Esophagus mucosa (tissue), 1 donor: ENCODE measurements at places on chromosomes 1 and 21. TPM values are rescaled to one million over a fixed set of nuclear protein-coding genes. Genes with fewer than 3 reads are reported as not detected.

DNA sequence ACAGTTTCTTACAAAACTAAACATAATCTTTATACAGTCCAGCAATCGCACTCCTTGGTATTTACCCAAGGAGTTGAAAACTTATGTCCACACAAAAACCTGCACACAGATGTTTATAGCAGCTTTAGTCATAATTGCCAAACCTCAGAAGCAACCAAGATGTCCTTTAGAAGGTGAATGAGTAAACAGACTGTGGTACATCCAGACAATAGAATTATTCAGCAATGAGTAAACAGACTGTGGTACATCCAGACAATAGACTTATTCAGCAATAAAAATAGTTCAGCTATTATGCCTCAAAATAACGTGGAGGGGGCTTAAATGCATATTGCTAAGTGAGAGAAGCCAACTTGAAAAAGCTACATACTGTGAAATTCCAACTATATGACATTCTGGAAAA, 87.0 kb upstream of the GALNT2 start:
- ATAC-seq: no peak

- ATAC-seq: peak; percentile 37
Measured at GRCh38 chr1:202283379-202283844, 58.3 kb downstream of the UBE2T start.

Gene WDR3
- 22.6 TPM for total RNA-seq

Gene ADCY10
- not detected for total RNA-seq

- ATAC-seq: no peak
Measured at GRCh38 chr1:21659924-21660326, 9.2 kb downstream of the RAP1GAP start.

DNA sequence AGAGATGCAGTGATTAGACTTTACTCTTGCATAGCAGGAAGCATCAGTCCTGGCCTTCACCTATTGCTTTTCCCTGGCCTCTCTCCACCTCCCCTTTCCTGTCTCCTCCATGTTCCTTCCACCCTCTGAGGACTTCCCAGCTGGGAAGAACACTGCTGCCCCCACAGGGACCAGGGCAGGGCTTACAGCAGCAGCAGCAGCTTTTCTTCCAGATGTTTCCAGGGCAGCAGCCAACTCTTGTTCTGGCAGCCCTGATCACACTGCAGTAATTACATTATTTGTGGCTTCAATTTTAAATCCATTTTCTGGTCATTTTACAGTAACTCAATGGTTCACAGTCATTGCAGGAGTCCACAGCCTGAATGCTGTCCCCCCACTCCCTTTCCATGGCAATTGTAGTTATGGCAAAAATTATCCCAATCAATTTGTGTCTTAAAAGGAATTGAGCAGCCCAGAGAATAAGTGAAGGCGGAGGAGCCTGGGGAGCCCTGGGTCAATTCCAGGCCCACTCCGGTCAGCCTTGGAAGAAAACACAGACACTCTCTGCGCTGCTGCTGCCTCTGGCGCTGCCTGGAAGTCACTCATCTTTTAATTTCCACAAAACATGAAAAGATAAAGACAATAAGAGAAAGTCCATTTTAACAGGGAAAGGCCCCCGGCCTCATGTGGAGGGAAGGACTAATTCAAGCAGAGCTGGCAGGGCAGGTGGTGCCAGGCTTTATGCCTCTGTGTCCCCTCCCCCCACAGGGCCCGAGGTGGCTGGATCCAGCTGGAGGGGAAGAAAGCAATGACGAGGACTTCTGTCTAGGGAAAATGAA, 148.6 kb downstream of the GRIK3 start:
- no peak for ATAC-seq

Gene TRIM17
- 1.3 TPM for total RNA-seq

GRCh38 chr21:27674041-27674615, 707.2 kb upstream of the ADAMTS5 start:
- no peak for ATAC-seq

Gene ZMYM1
- total RNA-seq: 17.5 TPM

Gene KRTAP19-1
- not detected for total RNA-seq

DNA sequence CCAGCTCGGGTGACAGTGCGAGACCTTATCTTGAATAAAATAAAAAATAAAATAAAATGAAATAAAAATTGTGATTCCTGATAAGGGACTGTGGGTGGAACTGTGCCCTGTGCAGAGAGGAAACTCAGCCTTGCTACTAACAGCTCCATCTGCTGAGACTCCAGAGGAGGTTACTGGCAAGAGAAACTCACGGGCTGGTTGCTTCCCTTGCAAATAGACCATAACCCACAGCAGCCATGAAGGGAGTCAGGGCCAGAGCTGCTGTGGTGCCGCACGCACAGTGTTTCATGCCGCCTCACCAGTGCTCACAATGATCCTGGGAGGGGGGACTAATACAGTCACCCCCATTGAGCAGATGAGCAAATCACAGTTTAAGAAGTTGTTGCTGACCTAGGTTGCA, 13.7 kb downstream of the ZBTB17 start:
- no peak for ATAC-seq

GRCh38 chr1:13597166-13597565, 13.5 kb downstream of the PDPN start:
- no peak for ATAC-seq

GRCh38 chr1:200992382-200993048, 31.0 kb downstream of the KIF21B start:
- no peak for ATAC-seq

Gene TARBP1
- total RNA-seq: 21.0 TPM

DNA sequence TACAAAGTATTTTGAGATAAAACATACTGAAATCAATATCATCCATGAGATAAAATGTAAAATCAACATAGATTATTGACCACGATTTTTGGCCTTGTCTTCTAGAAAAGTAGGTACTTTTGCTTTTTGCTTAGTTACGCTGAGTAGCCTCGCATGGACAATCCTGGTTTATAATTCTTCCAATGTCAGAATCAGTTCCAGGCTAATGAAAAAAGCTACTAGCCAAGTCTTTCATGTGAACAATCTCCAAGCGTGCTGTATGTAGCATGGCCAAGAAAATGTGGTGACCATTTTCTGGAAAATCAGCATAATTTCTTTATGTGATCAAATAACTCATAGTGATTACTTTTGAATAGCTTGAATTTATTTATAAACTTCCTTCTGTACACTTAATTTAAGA, 145.8 kb downstream of the NTMT2 start:
- no peak for ATAC-seq

DNA sequence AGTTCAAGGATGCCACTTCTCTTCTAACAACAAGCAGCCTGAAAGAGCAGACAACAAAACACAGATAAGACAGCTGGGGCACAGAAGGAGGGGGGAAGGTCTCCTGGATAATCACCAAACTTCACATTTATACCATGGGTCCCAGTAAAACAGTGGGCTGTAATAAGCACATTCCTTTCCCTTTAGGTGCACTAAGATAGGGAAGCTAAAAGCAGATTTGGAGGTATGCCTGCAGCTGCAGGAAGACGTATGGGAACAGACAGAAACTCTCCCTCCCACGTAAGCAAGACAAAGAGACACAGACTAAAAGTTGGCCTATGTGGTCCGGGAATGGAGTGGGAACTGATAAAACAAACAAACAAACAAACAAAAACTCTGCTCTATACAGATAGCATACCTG, 612.1 kb downstream of the MRPL39 start:
- no peak for ATAC-seq

DNA sequence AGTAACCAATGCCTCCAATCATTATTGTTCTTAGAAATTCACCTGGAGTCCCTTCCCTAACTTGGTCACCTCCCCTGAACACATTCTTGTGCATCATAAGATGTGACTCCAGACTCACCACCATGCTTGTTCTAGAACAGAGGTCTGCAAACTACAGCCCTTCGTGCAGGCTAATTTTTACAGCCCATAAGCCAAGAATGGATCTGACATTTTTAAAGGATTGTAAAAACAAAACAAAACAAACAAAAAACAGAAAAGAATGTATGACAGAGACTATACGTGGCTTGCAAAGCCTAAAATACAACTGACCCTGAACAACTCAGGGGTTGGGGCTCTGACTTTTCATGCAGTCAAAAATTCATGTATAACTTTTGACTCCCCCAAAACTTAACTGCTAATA, 6.2 kb upstream of the HIVEP3 start:
- no peak for ATAC-seq

DNA sequence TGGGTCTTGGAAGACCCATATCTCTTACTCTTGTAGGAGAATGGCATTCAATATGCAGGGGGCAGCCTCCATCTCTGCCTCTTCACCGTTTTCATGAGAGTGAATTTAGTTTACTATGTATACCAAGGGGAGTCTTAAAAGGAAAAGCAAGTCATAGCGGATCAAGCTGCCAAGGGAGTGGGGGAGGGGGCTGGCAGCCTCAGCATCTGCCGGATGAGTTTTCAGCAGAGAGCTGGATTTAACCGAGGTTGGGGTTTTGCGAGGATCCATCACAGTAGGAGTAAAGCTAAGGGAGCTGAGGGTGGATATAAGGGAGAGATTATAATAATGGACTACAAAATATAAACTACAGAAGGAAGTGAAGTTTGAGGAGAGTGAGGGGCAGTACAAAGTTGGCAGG, 9.9 kb downstream of the CD160 start:
- no peak for ATAC-seq

GRCh38 chr1:63547621-63548294, 24.4 kb downstream of the EFCAB7 start:
- peak; percentile 98 for ATAC-seq

DNA sequence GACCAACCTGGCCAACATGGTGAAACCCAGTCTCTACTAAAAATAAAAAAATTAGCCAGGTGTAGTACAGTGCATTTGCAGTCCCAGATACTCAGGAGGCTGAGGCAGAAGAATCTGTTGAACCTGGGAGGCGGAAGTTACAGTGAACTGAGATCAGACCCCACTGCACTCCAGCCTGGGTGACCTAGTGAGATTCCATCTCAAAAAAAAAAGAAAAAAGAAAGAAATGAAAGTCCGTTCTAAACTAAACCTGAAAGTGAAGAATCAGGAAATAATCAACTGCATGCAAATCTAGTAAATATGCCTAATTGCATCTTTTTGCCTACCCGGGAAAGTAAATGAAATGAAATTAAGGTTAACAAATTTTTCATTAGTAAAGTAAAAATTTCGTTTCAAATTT, 99.6 kb downstream of the ZZZ3 start:
- ATAC-seq: no peak

GRCh38 chr1:13911697-13912619, 212.0 kb downstream of the PRDM2 start:
- no peak for ATAC-seq

DNA sequence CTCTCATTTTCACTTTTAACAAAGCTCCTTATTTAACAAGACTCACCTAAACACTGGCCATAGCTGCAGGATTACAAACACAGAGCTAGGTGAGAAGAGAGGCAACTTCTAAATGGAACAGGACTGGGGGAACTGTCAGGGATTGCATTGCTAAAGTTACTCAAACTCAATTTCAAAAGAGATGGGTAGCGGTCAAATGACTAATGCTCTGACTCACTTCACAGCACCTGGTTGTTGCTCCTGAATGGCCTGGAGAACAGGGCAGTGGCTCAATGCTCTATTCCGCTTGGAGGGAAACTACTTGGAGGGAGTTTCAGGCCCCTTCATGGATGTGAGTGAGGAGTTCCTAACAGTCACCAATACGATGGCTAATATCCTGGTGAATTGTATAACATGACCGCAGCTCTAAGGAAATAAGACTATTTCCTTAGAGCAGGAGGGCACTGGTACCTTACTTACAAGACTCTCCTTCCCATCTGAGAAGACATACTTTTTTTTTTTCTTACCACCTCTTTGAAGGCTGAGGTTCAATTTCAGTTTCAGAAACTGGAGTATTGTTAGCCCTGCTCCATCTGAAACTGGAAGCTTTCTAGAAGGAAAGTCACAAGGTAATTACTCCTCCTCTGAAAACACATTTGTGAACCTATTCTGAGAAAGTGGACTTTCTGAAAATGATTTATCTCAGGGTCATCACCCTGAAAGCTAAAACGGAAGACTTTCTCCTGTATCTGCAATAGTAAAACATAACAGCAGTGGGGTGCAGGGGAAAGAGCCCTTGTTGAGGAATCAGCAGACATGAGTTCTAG, 9.5 kb downstream of the DPT start:
- ATAC-seq: peak; percentile 85

Gene SEMA4A
- total RNA-seq: 34.6 TPM

- ATAC-seq: no peak
Measured at GRCh38 chr1:44239331-44239960, 26.2 kb downstream of the DMAP1 start.

DNA sequence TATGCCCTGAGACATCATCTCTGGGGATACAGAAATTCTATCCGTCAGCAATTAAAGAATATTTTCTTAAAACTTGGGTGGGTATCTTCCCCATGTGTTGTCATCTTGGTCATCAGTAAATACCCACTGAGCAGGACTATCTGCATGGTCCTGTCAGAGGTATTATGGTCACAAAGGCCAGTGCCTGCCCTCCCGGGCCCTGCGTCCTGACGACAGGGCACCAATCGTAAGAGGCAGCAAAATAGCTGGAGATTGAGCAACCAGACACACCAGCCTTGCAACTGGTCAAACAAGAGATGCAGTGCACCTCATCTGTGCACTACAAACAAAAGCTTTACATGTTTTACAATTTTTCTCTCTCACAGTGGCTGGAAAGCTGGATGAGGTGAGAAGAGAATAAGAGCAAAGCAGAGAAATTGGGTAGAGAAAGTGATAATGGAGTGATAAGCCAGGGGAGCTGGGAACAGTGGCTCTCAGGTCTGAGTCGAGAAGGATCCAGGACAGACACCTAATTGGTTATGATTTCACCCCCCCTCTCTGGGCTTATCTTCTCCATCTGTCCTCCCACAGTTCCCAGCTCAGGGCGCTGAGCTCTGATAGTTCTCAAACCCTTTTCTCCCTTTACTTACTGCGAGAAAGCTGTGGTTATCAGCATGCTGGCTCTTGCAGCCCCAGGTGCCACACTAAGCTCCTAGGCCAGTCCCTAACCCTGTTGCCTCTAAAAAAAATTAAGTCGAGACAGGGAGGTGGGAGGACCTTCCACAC, 8.8 kb upstream of the SRP9 start:
- peak; percentile 21 for ATAC-seq

DNA sequence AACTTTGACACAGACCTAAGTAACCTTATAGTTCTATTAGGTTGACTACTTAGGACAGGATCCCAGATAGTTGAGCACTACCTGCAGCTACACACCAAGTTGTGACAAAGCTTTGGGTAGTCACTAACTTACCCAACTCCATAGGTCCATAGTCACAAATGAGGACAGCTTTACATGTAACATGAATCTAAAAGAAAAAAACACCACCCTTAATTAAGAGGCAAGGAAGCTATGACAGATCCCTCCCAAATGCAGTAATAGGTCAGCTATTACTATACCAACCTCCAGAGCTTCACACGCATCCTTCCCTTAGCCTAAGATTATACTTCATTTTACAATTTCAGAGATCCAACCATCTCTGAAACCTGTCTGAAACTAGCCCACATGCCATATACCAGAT, 12.7 kb upstream of the RAB42 start:
- ATAC-seq: no peak

Gene MRPS14
- 22.5 TPM for total RNA-seq

Gene PARK7
- 170 TPM for total RNA-seq

DNA sequence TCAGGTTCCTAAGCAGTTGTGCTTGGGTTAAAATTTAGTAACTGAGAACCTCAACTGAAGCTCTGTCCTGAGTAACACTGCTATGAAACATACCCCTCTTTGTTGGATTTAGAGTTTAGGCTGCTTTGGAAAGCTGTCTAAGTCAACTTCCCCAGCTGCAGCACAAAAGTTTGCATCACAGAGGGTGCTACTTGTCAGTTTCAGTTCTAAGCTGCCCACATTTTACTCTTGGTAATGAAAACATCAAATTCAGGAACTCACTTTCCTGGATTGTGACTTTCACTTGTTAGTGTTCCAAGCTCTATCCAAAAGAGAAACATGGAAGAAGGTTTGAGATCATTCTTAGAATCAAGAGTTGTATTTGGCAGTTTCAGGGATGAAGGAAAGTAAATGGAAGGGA, 191.7 kb upstream of the NFIA start:
- ATAC-seq: no peak

Gene CCDC17
- 2.5 TPM for total RNA-seq
